MCF 10A (cell line): ENCODE measurements at places on chromosomes 3 and 15. TPM values are rescaled to one million over a fixed set of nuclear protein-coding genes. Genes with fewer than 3 reads are reported as not detected.

- no peak overlapping the region for H3K27ac ChIP-seq
- no peaks in the 10 kb centered on the region for H3K4me1 ChIP-seq
- peaks cover 12% of the 10 kb centered on the region for H3K27me3 ChIP-seq
- DNase-seq = no peak
- H3K4me3 ChIP-seq = no peak overlapping the region
- no peaks in the 10 kb centered on the region for H3K36me3 ChIP-seq
Measured at GRCh38 chr15:57422113-57422754, 45.9 kb downstream of the CGNL1 start.

GRCh38 chr15:25859838-25860645, 3.1 kb downstream of the ATP10A start:
- no peak for DNase-seq
- no peaks in the 10 kb centered on the region for H3K4me1 ChIP-seq
- no peak overlapping the region for H3K27ac ChIP-seq
- no peaks in the 10 kb centered on the region for H3K27me3 ChIP-seq
- H3K4me3 ChIP-seq = no peak overlapping the region

GRCh38 chr15:48221885-48222284, 15.8 kb downstream of the SLC12A1 start:
- H3K36me3 ChIP-seq = no peaks in the 10 kb centered on the region
- no peaks in the 10 kb centered on the region for H3K4me1 ChIP-seq
- no peak for DNase-seq
- no peak overlapping the region for H3K27ac ChIP-seq

DNA sequence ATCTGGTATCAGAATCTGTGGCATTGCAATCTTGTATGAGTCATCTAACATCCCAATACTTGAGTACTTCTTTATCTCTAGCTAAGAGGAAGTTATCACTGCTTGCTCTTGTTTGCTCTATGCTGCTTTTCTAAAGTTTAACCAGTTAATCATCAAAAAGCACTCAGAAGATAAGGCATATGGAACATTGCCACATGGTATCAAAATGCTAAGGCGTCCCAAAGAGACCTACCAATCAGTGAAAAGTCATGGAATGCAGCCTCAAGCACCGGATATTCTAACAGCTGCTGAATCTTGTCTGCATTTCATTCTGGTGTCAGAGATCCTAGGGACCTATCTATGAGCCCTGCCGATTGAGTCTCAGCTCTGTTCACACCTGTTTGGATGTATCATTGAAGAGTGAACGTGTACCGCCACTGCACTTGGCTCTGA, 192.8 kb downstream of the ARPP21 start:
- peaks cover 18% of the 10 kb centered on the region for H3K27me3 ChIP-seq
- H3K4me1 ChIP-seq = no peaks in the 10 kb centered on the region
- no peak for DNase-seq
- H3K27ac ChIP-seq = no peak overlapping the region

DNA sequence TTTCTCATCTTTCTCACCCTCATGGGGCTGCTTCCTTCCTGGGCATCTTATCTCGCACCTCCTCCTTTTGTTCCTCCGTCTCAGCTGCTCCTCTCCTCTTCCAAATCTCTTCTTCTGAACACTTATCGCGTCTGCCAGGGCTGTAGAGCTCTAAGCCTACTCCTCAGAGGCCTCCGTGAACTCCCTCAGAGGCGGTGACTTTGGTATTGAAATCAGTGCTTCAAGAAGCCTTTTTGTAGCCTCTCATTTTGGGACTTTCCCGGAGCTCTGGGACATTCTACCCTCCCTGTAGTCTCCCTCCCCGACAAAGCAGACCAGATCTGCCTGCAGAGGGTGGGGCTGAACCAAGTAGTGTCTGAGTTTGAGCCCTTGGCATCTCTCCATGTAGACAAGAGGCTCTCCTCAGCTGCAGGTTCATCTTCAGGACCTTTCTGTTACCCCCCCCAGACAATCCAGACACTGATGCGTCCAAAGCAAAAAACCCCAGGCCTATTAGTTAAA, 17.5 kb upstream of the CPNE9 start:
- H3K4me1 ChIP-seq = no peaks in the 10 kb centered on the region
- H3K27ac ChIP-seq = no peak overlapping the region
- no peak overlapping the region for H3K4me3 ChIP-seq
- H3K27me3 ChIP-seq = no peaks in the 10 kb centered on the region

DNA sequence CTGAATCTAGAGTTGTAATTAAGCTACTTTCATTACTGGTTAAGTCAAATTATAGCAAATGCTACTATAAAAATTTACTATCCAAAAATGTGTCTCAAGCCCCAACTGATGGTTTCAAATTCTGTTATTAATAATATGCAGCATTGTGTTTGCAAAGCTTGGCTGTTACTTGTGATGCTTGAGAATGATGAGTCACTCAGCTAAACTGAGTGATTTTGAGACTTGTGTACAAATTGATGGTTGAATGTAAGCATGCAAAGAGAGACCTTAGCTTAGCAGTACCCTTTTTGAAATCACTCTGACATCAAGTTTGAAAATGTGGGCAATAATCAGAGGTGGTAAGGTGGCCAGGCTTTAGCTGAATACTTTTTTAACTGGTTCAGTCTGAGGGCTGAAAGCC, 27.6 kb downstream of the OPA1 start:
- peaks cover 5% of the 10 kb centered on the region for H3K4me1 ChIP-seq
- H3K36me3 ChIP-seq = peaks cover 65% of the 10 kb centered on the region
- H3K27me3 ChIP-seq = no peaks in the 10 kb centered on the region
- no peak overlapping the region for H3K27ac ChIP-seq

DNA sequence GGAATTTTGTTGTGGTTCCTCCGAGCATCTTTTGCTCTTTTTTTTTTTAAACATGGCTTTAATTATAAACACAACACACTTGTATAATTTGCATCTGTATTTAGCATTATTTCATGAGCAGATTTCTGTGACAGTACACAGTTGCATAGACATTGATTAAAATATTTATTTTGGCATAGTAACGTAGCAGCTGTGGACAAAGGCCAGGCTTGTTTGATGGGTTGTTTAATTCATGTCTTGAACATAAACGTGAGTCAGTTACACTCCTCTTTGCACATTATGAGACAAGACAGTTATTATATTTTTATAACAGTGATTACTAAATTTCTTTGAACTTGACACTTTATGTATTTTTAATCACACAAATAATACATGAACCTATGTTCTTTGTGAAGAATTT, 182.5 kb downstream of the CACNA2D3 start:
- peaks cover 3% of the 10 kb centered on the region for H3K4me1 ChIP-seq
- DNase-seq = no peak
- peaks cover 27% of the 10 kb centered on the region for H3K27me3 ChIP-seq
- H3K36me3 ChIP-seq = no peaks in the 10 kb centered on the region
- H3K4me3 ChIP-seq = no peak overlapping the region

DNA sequence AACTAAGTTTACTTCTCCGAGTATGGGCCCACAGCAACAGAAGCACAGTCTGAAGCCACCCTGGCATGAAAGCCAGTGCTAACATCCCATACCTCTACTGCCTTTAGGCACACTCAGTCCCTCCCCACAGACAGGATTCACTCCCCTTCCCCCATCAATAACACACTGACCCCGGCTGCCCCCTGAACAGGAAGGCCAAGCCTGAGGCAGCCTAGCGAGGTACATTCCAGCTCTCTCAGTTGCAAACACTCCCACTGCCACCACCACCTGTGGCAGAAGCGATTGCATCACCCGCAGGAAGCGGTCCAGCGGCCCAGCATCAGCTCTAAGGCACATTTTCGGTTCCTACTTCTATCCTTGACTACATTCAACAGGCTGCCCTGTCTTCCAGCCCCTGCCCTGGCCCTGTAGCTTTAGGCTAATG, 7.0 kb upstream of the BMF start:
- H3K4me3 ChIP-seq = no peak overlapping the region
- no peaks in the 10 kb centered on the region for H3K36me3 ChIP-seq
- H3K27me3 ChIP-seq = no peaks in the 10 kb centered on the region
- H3K4me1 ChIP-seq = peaks cover 12% of the 10 kb centered on the region

DNA sequence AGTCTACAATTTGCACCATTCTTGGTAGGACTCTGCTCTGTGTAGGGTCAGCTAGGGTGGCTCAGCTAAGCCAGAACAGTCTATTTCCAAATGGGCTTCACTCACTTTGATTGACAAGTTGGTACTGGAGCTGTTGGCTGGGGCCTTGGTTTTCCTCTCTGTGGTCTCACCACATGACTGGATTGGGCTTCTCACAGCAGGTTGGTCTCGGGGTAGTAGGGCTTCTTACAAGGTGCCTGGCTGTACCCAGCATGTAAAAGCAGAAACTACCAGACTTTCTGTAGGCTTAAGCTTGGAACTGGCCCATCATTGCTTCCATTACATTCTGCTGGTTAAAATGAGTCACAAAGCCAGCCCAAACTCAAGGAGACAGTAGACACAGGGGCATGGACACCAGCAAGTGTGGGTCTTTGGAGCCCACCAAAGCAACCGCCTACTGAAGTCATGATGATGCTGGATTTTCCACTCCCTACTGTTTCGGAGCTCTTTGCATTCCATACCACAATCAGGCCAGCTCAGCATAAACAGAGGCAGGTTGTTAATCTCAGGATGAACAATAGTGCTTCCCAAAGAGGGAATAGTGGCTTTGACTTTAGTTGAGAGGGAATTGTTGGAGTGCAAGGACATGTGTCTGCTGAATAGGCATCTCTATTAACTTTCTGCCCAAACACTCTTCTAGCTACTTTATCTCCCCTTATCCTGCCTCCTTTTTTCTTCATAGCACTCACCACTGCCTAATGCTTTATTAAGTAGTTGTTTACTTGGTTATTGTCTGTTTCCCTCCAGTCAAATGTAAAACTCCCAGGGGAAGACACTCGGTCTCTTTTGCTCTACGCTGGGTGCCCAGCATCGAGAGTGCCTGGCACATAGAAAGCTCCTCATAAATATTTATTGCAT, 78.0 kb upstream of the RARB start:
- no peaks in the 10 kb centered on the region for H3K4me1 ChIP-seq
- H3K36me3 ChIP-seq = no peaks in the 10 kb centered on the region
- no peaks in the 10 kb centered on the region for H3K27me3 ChIP-seq

GRCh38 chr3:185924375-185924774, 13.4 kb downstream of the TRA2B start:
- peaks cover 95% of the 10 kb centered on the region for H3K36me3 ChIP-seq
- H3K4me1 ChIP-seq = peaks cover 50% of the 10 kb centered on the region
- DNase-seq = no peak
- no peaks in the 10 kb centered on the region for H3K27me3 ChIP-seq
- no peak overlapping the region for H3K4me3 ChIP-seq

GRCh38 chr3:55690177-55690576, 203.1 kb upstream of the WNT5A start:
- no peak overlapping the region for H3K27ac ChIP-seq
- no peaks in the 10 kb centered on the region for H3K4me1 ChIP-seq
- no peaks in the 10 kb centered on the region for H3K36me3 ChIP-seq
- no peak overlapping the region for H3K4me3 ChIP-seq

GRCh38 chr3:130395916-130396315, 50.4 kb downstream of the COL6A5 start:
- no peaks in the 10 kb centered on the region for H3K36me3 ChIP-seq
- no peak overlapping the region for H3K27ac ChIP-seq
- H3K4me1 ChIP-seq = peaks cover 6% of the 10 kb centered on the region
- H3K27me3 ChIP-seq = peaks cover 11% of the 10 kb centered on the region

DNA sequence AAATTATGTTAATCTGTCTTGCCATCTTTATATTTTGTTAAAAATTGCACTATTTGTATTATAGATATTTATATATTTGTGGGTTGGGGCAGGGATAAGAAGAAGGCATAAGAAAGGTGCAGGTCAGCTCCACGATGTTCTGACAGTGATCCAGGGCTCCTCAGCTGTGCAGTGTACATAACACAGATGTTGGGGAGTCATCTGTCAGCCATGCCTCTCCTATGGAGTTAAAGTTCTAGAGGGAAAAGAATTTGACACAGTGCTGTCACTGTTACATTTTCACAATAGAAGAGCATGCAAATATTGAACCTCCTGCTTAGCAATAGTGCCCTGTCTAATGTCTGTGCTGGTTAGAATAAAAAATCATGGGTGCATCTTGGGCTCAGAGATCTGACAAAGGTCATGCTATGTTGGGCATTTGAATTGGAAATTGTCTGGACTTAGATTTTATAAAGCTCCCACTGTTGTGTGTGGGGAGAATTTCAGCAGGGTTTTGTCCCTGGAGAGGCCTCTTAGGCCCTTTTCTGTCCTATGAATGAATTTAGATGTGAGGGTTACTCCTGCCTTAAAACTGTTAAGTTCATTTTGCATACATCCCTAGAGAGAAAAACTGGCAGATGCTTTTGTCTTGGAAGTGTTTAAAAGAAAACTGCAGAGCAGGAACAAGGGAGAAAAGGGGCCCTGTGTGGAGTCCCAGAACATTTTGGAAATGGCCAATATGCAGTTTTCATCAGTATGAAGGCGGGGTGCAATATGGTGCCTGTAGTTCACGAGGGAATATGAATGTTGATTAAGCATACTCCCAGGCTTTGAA, 20.4 kb downstream of the CDIN1 start:
- DNase-seq = no peak
- H3K4me1 ChIP-seq = peaks cover 7% of the 10 kb centered on the region
- no peaks in the 10 kb centered on the region for H3K27me3 ChIP-seq
- no peaks in the 10 kb centered on the region for H3K36me3 ChIP-seq

- no peak overlapping the region for H3K4me3 ChIP-seq
- H3K36me3 ChIP-seq = peaks cover 43% of the 10 kb centered on the region
- no peaks in the 10 kb centered on the region for H3K4me1 ChIP-seq
- no peaks in the 10 kb centered on the region for H3K27me3 ChIP-seq
Measured at GRCh38 chr15:57259568-57260040, 116.7 kb upstream of the CGNL1 start.

DNA sequence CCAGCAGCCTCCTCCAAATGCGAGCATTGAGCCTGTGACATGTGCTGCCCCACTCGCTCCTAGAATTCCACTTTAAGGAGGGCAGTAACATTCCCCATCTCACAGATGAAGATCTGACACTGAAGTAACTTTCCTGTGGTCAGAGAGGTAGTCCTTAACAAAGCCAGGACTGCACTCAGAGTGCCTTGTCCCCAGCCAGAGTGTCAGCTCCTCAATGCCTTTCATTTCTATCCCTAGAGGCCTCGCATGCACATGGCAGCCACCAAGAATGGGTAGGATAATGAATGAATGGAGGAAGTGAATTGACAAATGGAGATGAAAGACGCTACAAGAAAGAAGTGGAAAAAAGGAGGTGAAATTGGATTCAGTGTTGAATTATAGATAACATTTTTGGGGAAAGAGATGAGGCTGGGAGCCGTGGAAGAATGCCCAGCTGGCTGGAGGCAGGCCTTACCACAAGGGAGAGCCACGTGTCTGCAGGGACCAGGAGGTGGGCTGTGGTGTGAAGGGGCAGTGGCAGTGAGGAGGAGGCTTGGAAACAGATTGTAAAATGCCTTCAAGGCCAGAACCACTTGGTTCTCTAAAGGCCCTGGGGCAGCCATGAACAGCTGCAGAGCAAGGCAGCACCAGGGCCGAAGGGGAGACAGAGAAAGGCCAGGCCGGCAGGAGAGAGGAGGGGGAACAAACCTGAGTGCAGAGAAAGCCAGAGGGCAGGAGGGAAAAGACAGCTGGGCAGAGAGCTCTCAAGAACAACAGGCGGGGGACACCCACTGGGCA, 10.4 kb downstream of the CFAP92 start:
- no peak overlapping the region for H3K27ac ChIP-seq
- peaks cover 10% of the 10 kb centered on the region for H3K27me3 ChIP-seq
- H3K4me3 ChIP-seq = no peak overlapping the region

The RPL22L1 gene
- 205 and 409 TPM in 2 replicates for total RNA-seq

The IL5RA gene
- total RNA-seq = not detected in 2 replicates

The P2RY12 gene
- total RNA-seq = not detected in 2 replicates

The CP gene
- 0.37 TPM in 1 of 2 replicates, not detected in the other for total RNA-seq

The AADACL2 gene
- total RNA-seq = not detected in 2 replicates

The EHHADH gene
- total RNA-seq = 3.2 and 4.0 TPM in 2 replicates

The RABL3 gene
- 21.8 and 26.0 TPM in 2 replicates for total RNA-seq

The COL6A5 gene
- not detected in 2 replicates for total RNA-seq

The LSAMP gene
- total RNA-seq = not detected in 2 replicates

The WDR49 gene
- 0.54 and 0.98 TPM in 2 replicates for total RNA-seq

The GP5 gene
- 0.15 TPM in 1 of 2 replicates, not detected in the other for total RNA-seq

The ACAP2 gene
- 53.2 and 64.3 TPM in 2 replicates for total RNA-seq

The PAQR9 gene
- total RNA-seq = not detected in 2 replicates
